ENCODE measurements at places on chromosomes 16 and 17.

GRCh38 chr17:28675980-28676379 lies 14.0 kb downstream of the SUPT6H start:
- DNase-seq, result no peak

DNA sequence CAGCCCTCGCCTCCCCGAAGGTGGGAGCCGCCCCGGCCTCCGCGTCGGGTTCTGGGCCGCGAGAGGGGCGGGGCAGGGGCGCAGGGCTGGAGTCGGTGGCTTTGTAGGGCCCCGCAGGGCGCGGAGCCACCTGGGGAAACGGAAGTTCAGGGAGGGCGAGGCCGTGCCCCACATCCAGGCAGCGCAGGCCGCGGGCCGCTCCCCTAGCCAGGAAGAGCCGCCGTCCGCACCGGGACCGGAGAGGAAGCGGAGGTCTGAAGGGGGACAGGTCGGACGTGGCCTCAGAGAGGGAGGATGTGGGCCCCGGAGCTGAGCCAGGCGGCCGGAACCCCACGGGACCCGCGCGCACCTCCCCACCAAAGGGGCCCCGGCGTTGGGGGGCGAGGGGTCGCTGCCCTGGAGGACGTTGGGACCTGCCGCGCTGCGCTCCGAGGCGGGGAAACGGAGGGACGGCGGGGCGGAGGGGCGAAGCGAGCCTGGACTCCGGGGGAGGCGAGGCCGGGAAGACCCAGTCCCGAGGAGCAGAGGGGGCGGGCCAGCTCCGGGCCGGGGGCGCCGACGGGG lies 482 bp upstream of the SLC16A3 start:
- no peak for DNase-seq

DNA sequence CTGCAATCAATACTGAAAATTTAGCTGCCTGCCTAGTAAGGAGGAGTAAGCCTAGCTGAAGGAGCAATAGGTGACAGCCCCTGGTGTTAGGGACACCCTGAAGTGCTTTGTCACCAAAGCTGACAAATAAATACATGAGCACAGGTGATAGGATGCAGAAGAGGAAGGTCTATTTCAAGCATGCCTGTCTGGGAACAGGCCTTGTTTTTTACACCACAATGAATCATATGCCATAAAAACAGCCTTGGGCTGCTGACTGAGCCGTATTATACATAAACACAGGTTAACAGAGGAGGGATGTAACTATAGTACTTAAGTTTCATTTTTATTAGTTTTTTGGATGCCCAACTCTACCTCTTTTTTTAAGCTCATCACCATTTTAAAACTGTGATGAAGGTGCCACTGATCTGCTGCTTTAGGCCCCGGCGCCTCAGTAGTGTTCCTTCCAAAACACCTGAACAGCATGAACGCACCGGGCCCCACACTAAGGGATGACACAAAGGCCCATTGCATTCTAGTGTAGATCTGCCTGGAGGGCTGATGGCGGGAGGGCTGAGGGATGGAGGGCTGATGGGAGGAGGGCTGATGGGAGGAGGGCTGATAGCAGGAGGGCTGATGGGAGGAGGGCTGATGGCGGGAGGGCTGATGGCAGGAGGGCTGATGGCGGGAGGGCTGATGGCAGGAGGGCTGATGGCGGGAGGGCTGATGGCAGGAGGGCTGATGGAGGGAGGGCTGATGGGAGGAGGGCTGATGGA lies 150.3 kb downstream of the AATF start:
- DNase-seq, result no peak

- no peak for DNase-seq
These were observed 34.1 kb downstream of the MEOX1 start for GRCh38 chr17:43627653-43628052.

DNA sequence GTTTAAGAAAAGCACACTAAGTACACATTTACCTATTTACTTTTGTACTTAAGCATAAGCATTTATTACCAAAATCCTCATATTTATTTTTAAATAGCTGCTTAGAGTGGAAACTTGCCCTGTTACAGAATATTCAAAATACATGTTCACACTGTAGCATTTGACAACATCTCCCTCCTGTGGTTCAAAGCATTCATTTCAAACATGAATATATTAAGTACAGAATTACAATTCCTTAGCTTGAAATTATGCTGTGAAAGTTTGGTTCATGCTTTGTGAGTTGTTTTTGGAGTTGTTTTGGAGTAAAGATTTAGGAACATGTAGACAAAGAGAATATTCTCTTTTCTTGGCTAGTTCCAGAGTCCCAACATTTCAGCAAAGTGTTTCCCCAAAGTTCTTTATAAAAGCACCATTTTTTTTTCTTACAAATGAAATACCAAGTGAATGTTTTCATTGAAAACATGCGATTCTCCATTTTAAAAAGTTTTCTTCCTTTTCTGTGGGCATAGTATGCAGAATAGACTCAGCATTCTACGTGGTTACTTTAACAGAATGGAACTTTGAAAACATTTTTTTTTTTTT lies 33.2 kb downstream of the TUBD1 start:
- DNase-seq, result peak; percentile 6

GRCh38 chr17:6574687-6575595 lies 18.6 kb upstream of the PITPNM3 start:
- peak; percentile 26 for DNase-seq

- no peak for DNase-seq
These were observed 30.3 kb downstream of the TRAP1 start for GRCh38 chr16:3687021-3687420.

GRCh38 chr17:58391302-58391984 lies 25.9 kb downstream of the RNF43 start:
- DNase-seq, result no peak

- no peak for DNase-seq
These were observed 258.8 kb upstream of the CDH5 start for GRCh38 chr16:66107661-66108060.

- DNase-seq, result no peak
These were observed 71.3 kb downstream of the AMFR start for GRCh38 chr16:56354016-56354415.

DNA sequence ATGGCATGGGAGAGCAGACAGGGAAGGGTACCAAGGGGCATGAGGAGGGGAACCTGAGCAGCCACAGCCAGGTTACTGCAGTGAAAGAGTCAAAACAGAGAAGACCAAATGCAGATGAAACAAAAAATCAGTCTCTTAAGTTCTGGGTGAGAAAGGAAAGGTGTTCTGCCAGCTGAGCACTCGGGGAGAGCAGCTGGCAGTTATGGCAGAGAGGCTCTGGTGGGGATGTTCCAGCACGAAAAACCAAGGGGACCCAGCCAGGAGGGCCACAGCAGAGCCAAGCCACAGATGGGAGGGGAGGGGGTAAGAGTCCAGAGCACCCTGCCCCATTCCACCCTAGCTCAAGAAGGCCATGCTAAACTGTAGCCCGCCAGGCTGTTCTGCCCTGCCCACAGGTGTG lies 31.7 kb downstream of the STH start:
- DNase-seq, result no peak

DNA sequence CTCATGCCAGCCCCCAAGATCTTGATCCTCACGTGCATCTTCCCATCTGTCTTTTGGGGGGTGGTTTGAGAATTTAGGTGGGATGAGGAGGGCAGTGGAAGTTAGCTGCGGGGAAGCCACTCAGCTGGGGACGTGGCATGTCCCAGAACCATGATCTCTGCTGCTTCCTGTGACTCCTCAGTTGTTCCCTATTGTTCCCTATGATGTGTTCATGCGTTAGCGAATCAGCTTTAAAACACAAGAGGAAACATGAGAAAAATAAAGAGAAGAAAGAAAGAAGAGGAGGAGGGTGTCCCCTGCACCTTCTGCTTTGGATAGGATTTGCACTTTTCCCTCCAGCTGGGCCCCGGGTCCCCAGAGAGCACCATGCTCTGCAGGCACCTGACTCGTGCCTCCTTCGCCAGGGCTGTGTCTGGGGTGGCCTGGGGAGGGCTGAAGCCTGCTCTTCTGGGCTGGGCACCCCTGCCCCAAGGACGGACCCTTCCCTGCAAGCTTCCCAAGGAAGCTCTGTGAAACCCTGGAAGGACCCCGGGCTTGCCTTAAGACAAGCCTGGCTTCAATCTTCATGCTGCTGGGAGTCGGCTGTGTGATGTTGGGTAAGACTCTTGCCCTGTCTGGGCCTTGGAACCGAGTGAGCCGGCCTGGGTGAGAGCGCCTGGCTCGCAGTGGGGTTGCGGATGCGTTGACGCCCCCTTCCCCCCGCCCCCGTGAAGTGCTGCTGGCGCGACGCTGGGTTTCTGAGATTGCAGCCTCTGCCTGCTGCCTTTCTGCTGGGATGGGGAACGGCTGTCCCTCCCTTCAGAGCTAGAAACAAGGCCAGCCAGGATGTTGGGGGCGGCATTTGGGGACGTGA lies 62.8 kb upstream of the CIBAR2 start:
- no peak for DNase-seq

GRCh38 chr17:69609473-69610305 lies 195.2 kb downstream of the MAP2K6 start:
- peak; percentile 28 for DNase-seq

- DNase-seq, result no peak
These were observed 55.0 kb downstream of the SPACA3 start for GRCh38 chr17:33046361-33047255.

Data from midbrain (tissue), 1 donor.